ENCODE measurements at places on chromosomes 16 and 17.

DNA sequence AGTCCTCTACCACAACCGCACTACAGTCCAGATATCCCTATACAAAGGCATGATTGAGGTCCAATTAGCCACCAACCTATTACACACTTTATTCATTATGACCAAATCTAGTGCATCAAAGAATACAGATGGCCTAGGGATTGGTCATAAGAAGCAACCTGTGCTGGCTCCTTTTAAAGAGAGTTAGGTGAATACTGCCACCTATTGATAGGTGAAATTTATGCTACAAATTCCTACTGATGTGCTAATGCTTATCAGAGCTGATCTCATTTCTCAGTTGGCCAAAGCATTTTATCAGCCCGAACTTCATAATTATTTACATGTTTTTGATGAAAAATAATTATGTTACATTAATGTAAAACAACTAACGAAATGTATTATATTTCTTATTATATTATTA, 166.3 kb downstream of the ANKFN1 start:
- peak; percentile 13 for DNase-seq

- no peak for DNase-seq
Measured at GRCh38 chr17:16353317-16354174, at the start of gene CENPV. CENPV (minus strand) TSS chr17:16353469; CDS start chr17:16353436, 33 bp downstream.

- no peak for DNase-seq
Measured at GRCh38 chr17:81966343-81967243, 5.6 kb upstream of the NOTUM start.

GRCh38 chr16:85974428-85975375, 75.7 kb downstream of the IRF8 start:
- no peak for DNase-seq
